T-helper 1 cell (primary cell): ENCODE measurements at places on chromosomes 13 and 19.

GRCh38 chr13:59120297-59120843 lies 1043.4 kb downstream of the DIAPH3 start:
- no peak for DNase-seq

DNA sequence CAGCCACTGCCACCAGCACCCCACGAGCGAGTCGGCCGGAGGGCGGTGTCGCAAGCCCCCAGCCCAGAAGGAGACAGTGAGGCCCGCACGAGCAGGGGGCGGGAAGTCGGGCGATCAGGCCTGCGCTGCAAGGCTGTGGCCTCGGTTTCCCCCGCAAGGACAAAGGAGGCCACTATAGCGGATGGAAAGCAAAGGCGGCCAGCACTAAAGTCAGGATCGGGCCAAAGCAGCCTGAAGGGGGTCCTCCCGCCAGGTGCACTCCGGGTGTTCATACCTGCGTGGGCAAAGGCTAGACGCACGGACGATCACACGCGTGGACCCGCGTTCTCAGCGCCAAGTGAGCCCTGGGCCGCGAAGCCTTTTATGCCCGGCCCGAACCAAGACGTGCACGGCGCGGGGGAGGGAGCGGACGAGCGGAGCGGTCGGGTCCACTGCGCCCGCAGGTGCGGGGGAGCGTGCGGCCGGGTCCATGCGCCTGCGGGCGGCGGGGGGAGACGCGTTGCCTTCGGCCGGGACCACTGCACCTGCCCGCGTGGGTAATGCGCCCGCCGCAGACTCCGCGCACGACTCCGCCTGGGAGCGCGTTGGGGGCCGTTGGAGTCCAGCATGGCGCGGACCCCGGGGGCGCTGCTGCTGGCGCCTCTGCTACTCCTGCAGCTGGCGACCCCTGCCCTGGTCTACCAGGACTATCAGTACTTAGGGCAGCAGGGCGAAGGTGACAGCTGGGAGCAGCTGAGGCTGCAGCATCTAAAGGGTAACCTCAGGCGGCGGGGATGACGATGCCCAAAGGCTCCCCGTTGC lies at the start of the genes PRDX2 and THSD8:
TSS of gene PRDX2 (minus strand) at position 335 of the 801 bp plus-strand sequence. CDS start 539 bp downstream, outside the sequence.
TSS of gene THSD8 (plus strand) at position 604 of the 801 bp plus-strand sequence. CDS start at position 607, 3 bp downstream.
- peak; percentile 59 for DNase-seq

DNA sequence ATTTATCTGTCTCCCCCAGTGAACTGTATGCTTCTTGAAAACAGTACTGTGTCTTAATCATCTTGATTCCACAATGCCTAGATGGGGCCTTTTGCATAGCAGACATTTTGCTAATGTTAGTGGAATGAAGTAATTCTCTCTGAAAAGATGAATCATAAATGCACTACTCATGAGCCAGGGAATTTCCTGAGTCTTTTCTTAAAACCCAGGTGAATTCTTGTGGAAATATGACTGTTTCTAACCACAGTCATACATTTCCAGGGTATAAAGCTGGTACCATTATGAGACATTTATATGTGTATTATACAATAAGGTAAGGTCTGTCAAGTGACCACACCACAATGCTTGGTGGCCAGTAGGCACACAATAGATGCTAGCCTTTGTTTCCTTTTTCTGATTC lies 5.5 kb upstream of the KCTD4 start:
- peak; percentile 20 for DNase-seq

DNA sequence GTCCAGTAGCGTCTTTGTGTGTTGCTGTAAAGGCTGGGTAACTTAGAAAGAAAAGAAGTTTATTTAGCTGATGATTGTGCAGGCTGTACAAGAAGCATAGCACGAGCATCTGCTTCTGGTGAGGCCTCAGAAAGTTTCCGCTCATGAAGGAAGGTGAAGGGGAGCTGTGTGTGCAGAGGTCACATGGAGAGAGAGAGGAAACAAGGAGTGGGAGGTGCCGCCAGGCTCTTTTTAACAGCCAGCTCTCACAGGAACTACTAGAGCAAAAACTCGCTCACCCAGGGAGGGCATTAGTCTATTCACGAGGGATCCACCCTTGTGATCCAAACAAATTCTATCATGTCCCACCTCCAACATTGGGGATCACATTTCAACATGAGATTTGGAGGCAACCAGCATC lies 99.8 kb downstream of the GPR12 start:
- DNase-seq: no peak

DNA sequence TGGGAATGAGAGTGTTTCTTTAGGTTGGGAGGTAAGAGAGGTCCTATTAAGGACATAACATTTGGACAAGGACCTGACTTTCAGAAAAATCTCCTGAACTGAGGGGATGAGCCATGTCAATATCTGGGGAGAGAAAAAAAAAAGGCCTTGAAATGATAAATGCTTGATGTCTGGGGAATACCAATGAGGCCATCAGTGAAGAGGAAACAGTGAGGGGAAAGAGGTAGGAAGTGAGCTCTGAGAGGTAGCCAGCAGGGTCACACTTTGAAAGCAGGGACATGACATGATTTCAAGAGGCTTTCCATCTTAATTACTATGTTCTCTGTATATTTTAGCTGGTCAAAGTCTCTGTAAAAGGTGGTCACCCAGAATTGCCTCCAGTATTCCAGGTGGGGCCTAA lies 9.9 kb upstream of the UBE2L5 start:
- DNase-seq: no peak

GRCh38 chr13:112733661-112734379 lies 44.0 kb downstream of the ATP11A start:
- DNase-seq: no peak

DNA sequence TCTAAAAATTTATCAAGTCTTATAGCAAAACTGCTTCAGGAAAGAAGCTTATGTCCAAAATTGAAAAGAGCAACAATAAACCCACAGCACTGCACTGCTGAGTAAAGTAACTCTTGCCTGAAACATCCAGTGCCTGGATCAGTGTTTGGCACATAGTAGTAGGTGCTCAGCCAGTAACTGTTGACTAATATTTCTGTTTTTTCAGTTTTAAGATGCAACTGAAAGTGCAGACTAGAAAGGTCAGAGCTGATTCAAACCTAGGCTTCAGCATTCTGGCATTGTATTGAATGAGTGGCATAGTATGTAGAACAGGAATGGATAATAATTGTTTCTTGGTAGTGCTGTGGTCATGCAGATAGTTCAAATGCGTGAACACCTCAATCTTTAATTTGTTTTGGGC lies 67.6 kb downstream of the UBL3 start:
- DNase-seq: no peak

- DNase-seq: no peak
Measured at GRCh38 chr13:39463611-39464010, 139.4 kb downstream of the LHFPL6 start.

DNA sequence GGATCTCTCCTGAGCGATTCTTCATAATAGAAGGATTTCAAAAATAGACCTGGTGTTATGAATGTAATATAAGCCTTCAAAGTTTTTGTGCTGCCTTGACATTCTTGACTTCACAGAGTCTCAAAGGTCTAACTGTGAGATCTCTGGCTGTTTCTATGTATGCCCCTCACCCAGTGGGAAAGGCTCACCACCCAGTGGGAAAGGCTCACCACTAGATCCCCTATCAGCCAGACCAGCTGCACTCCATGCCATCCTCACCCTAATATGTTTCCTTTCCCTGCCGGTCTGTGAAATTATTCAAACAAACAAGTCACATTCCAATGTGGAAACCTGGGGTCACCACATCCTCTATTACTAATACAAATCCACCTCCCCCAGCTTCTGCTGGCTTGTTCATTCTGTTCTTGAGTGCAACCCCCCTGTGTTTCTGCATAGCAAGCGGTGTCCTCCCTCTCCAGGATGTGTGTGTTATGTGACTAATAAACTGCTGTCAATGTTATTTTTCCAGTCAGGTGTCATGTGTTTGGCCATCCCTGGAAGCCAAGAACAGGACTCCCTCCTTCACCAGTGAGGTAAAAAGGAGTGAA lies 13.8 kb upstream of the SLITRK1 start:
- DNase-seq: no peak

GRCh38 chr19:40433391-40434216 lies 7.8 kb upstream of the SERTAD1 start:
- peak; percentile 39 for DNase-seq

DNA sequence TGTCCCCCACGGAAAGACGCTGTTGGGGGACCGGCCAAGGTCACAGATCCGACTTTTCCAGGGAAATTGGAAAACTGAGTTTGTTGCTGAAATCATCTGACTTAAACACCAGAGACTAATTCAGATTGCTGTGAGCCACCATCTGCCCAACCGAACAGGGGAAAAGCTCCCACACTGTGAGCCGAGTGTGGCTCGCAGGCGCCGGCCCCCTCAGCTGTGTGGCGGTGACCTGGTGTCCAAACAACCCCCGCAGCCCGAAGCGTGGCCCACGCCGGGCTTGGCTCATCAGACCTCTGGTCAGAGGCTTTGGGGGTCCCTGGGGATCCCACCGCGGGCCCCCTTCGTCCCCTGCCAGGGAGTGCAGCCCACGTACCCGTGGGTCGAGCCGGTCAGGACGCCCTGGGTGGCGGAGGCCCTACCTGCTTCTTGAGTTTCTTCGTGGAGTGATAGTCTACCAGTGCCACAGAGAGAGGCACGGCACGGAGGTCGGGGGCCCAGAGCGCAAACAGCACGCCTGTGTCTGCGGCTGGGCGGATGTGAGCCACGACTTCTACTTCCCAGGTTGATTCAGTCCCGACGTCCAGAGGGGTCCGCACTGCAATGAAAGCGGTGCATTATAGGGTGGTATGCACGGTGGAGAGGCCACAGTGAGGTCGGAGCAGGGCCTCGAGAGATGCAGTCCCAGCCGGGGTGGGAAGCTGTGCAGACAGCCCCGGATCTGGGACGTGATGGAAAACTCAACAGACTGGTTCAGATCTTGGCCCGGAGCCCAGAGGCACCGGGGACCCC lies 40.7 kb downstream of the GAS6 start:
- DNase-seq: no peak

DNA sequence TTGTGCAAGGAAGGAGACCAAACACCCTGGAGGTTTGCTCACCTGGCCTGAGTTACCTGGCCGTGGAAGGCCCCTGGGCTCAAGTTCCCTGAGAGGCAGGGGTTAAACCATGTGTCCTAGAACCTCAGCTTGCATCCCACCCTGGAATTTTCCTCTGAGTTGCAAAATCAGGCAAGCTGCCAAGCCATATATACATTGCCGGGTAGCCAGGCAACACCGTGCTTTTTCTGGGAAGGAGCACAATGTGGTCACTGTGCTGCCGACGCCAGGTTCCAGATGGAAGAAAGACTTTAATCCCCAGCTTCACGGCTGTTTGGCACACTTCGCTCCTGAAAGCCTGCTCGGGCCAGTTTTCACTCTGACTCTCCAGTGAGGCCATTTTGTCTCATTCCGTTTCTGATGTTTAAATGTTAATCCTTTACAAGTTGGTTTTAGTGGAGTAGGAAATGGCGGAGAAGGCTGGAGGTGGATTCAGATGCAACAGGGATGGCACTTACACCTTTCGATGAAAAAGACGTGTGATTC lies 60.1 kb upstream of the PEG3 start:
- no peak for DNase-seq

GRCh38 chr13:44651209-44651608 lies 75.1 kb upstream of the TSC22D1 start:
- DNase-seq: no peak

GRCh38 chr19:58571575-58571947 lies 1.6 kb downstream of the MZF1 start:
- DNase-seq: no peak

DNA sequence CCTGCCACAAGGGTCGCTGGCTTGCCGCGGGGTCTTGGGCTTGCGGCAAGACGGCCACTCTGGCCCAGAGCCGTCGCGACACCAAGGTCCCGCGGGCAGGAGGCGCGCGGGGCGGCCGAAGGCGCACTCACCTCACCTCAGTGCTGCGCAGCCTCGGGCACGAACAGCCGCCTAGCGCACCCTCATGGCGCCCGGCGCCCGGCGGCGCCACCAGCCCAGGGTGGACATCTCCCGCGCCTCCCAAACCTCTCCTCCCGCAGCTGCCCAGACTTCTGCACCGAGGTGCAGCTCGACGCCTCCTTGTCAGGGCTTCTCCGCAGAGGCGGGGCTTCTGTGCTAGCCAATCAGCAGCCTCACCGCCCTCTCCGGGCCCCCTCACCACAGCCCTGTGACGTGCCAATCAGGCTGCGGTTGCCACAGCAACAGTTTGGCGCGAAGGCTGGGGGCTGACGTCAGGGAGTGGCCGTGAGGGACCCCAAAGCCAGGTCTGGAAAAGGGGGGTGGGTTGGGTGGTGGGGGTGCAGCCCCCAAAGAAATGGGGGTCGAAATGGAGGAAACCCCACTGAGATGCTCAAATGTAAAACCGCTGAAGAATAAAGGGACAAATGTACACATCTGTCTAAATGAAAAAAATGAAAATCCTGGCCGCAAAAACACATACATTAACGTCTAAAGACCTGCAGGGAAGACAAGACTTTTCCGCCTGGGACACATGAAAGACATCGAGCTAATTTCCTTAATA lies at the start of the genes PEG3 and ZIM2:
TSS of gene PEG3 (minus strand) at position 276 of the 742 bp plus-strand sequence. CDS start 16,071 bp downstream, outside the sequence.
TSS of gene ZIM2 (minus strand) at position 276 of the 742 bp plus-strand sequence. CDS start 16,449 bp downstream, outside the sequence.
- DNase-seq: no peak

DNA sequence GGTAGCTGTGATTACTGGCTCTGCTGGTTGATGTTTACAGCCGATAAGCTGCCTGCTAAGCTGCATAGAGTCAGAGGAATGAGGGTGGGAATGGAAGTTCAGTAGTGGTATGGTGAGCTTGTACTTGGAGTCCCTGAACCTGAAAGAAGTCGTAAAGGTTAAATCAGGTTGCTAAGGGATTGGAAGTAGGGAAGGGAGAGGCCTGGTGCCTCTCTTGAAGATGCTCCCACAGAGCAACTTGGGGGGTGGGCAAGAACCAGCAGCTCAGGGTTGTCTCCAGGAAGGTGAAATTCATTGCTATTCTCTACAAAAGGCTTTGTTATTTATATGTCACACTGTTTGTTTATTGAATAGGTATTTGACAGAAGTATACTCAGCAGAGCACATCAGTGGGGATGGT lies 73.8 kb upstream of the OLFM4 start:
- no peak for DNase-seq

DNA sequence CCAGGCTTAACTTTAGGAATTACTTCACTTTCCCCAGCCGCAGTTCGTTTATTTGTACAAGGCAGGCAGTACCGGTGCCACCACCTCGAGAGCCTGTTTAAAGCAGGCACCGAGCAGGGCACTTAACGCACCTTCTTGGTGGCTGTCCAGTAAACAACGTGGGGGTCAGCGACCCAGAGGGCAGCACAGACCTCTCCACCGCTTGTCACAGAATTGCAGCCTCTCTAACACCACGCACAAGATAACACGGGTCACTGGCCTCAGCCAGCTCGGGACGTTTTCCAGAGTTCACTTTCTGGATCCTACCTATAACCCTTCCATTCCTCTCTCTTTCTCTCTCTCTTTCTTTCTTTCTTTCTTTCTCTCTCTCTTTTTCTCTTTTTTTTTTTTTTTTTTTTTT lies 16.8 kb upstream of the ELAVL1 start:
- no peak for DNase-seq

- DNase-seq: no peak
Measured at GRCh38 chr19:41323430-41324125, 13.6 kb downstream of the CCDC97 start.

- DNase-seq: no peak
Measured at GRCh38 chr13:43783820-43784219, 3.0 kb downstream of the ENOX1 start.

GRCh38 chr13:39225860-39226259 lies 187.6 kb downstream of the NHLRC3 start:
- DNase-seq: no peak

GRCh38 chr19:57269515-57270250 lies 10.6 kb upstream of the ZNF460 start:
- DNase-seq: no peak

GRCh38 chr19:15181394-15181793 lies 19.4 kb downstream of the NOTCH3 start:
- no peak for DNase-seq
